ENCODE measurements at places on chromosomes 16 and 17. TPM values are rescaled to one million over a fixed set of nuclear protein-coding genes. Genes with fewer than 3 reads are reported as not detected.

GRCh38 chr17:27396941-27397340 lies 59.3 kb upstream of the KSR1 start:
- no peak for DNase-seq

- peak; percentile 51 for DNase-seq
These were observed 17.1 kb downstream of the MRTFB start for GRCh38 chr16:14088155-14088753.

DNA sequence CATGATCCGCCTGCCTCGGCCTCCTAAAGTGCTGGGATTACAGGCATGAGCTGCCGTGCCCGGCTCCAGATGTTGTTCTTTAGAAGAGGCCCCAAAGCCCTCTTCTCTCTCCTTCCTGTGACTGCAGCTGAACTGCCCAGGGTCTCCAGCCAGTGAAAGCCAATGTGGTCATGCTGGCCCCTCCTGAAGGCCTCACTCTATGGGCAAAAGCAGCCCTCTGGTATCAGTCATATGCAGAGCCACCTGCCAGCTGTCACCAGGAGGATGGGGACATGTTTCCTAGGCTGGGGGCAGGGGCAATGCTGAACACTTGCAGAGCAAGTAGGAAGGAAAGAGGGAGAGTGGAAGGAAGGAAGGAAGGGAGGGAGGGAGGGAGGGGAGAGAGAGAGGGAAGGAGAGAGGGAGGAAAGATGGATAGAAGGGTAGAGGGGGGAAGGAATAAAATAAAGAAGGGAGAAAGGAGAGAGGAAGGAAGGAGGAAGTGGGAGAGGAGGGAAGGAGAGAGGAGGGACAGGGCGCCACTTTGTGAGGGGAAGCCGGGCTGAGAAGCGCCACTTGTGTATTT lies 36.0 kb downstream of the SOCS3 start:
- DNase-seq: no peak

CA4 gene
- total RNA-seq: 15.1 TPM

- no peak for DNase-seq
These were observed 140.0 kb downstream of the TANC2 start for GRCh38 chr17:63106050-63106449.

GRCh38 chr17:62824290-62825131 lies 16.4 kb upstream of the MARCHF10 start:
- DNase-seq: no peak

DNA sequence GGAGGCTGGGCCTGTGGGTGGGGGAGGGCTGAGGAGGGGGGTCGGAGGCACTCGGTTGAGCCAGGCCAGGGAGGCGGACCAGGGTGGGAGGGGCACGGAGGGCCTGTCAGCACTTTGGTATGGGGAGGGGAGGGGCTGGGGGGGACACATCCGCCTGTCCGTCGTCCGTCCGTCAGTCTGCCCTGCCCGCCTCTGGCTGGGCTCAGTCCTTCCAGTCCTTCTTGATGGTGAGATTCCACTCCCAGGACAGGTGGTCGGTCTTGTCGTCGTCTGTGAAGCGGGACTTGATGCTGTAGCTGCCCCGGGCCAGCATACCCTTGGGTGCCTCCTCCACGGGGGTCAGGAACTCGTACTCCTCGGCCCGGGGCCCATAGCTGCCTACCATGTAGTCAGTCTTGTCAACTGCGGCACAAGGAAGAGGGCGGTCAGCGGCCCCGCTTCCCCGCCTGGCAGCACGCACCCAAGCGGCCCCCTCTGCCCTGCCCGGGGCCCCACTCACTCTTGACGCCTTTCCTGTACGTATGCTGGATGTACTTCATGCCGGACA lies 2.4 kb downstream of the ARHGDIA start:
- DNase-seq: no peak

DNA sequence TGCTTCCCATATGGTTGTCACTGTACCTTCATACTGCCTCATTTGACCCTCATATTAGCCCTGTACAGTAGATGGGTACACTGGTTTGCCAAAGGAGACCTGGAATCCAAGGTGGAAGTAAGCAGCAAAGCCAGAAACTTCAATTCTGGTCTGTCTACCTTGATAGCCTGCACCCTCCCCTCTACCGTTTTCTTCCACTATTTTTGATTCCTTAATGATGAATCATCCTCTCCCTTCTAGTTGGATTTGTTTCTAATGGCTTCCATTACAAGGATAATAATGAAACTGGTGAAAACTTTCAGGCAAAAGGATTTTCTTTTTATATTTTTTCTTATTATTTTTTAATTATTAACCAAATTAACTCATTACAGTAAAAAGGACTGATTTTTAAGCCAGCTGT lies 17.3 kb downstream of the TAC4 start:
- DNase-seq: no peak

DNA sequence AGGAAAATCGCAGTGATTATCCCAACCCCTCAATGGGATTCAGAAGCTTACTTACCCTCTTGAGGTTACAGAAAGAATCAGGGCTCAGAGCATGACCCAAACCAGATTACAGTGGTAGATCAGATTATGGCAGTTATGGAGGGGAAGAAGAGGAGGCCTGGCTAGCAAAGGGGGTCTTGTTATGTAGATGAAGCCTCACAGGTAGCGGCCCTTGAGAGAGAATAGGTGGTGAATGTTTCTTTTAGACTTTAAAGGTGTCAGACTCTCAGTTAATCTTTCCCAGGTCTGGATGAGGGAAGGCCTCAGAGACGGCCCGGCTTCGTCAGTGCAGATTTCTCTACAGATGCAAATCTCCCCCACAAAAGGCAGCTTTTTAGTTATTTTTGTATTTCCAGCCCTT lies 15.6 kb downstream of the RNF112 start:
- DNase-seq: no peak

PLXDC1 gene
- 14.1 TPM for total RNA-seq

- DNase-seq: no peak
These were observed 9.2 kb upstream of the FLYWCH1 start for GRCh38 chr16:2902337-2903130.

- no peak for DNase-seq
These were observed 37.5 kb downstream of the AKAP10 start for GRCh38 chr17:19939993-19940721.

CES5A gene
- total RNA-seq: 0.35 TPM

CYB5D1 gene
- total RNA-seq: 24.2 TPM
